ENCODE measurements at places on chromosomes 7 and 10.

DNA sequence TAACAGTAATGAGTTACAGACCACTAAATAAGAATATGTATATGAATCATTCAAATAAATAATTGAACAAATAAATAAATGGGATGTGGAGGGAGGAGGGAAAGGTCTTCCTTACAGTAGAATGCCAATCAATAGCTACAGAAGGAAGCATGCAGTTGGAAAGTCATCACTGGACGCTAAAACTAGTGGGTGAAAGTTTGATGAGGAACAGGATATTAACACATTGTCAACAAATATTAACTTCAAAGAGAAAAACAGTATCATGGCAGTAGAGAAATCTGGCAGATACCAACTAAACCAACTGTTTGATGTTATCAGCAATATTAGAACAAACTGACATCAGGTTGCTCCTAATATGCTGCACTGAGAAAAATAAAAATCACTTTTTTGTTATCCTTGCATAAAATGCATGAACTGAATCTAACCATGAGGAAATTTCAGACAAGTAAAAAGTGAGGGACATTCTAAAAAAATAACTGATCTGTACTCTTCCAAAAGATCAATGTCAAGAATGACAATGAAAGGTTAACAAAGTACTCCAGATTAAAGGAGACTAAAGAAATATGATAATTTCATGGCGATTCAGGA, 94.1 kb downstream of the ZFAND4 start:
- no peak for DNase-seq

- no peak for DNase-seq
Observed at GRCh38 chr7:2411815-2412586, 8.6 kb downstream of the CHST12 start.

DNA sequence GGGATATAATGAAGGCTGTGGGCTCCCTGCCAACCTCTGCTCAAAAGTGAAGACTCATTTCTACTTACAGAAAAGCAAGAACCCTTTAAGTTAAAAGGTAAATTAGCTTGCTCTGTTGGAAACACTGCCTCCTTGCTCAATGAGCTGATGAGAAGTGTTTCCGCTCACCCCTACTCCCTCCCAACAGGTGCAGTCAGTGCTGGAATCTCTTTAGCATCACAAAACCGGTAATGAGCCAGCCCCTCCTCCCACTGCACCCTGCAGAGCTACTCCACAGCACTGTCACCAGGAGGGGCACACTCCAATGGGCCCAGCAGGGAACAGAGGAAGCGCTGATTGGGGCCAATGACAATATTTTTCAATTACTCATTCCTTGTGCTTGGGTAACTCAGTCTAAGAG, 262.5 kb downstream of the TCERG1L start:
- no peak for DNase-seq

- no peak for DNase-seq
Observed at GRCh38 chr10:85720931-85721590, 645.5 kb downstream of the GRID1 start.
